IMR-90 (cell line): ENCODE measurements at places on chromosomes 1 and 21.

DNA sequence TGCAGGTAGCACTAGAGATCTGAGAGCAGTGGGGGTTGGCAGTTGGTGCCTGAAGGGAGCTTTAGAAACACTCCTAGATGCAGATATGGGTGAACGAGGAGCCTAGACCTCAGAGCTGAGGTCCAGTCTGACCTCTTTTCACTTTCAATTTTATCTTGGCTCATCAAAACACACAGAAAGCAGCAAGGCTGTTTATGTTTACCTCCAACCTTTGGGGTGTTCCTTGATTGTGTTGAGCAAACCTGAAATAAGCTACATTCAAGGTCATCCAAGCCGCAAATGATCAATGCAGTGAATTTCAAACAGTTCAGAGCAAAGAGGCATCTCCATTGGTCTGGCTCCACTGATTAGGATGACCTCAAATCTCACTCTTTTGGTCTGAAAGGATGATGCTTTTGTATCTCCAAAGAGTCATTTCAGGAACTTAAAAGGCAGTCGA is 1.3 kb downstream of the LY9 start:
- no peak for DNase-seq

DNA sequence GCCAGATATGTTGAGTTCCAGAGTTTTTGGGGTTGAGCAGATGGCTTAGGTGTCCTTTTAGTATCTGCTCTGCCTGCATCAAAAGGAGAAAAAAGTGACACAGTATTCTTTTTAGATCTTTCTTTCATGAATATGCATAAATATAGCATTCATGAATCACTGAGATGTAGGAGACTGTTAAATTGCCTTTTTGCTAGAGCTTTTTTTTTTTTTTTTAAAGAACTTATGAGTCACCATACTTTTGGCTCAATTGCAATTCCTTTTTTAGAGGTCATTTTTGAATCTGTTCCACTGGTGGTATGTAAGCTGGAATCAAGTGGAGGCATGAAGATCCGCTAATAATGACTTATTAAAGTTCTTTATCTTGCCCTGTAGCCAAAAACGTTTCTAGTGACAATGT is 480.9 kb upstream of the ZRANB2 start:
- DNase-seq: peak; percentile 87

GRCh38 chr1:61323681-61324328 is 241.4 kb downstream of the NFIA start:
- DNase-seq: no peak

- DNase-seq: no peak
These were observed 18.4 kb upstream of the CDCA8 start for GRCh38 chr1:37673920-37674319.
